ENCODE measurements at places on chromosomes 5 and 9.
A peak's percentile ranks its signal among the peaks of the same experiment; 100 is the strongest.

GRCh38 chr9:35732800-35733541, 505 bp downstream of the CREB3 start:
- DNase-seq, result peak; percentile 25

GRCh38 chr9:129451669-129452068, 169.2 kb downstream of the C9orf50 start:
- no peak for DNase-seq

GRCh38 chr5:27311544-27311943, 273.2 kb upstream of the CDH9 start:
- no peak for DNase-seq

DNA sequence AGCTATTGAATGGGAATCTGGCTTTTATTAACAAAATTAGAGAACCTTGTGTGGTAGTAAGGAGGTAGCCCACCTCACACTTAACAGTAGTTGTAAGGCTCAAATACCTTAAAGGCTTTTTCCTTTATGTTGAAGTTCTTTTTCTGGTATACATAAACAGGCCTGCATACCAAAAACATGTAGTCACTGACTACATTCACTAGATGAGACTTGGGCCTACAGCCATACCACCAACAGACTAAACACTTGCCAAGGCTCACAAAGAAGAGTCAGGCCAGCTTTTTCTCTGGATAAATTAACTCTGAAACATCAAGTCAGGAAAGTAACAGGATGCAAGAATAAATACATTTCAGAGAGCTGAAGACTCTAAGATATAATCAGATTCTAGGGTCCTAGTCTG, 78.6 kb upstream of the MPDZ start:
- no peak for DNase-seq

DNA sequence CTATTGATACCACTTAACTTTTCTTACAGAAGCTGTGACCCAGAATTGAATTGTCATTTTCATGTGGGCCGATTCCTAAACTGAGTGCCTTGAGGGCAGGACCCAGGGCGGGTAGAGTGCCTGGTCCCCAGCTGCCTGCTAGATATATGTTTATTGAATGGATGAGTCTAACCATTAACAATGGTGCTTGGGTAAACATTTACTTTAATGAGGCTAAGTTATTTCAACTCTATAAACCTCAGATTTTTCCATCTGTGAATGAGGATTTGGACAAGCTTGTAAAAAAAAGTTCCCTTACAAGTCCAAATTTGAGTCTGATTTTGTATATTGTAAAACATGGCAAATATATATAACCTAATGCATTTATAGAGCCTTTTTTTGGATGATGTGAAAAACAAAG, 181.8 kb upstream of the ELL2 start:
- no peak for DNase-seq

DNA sequence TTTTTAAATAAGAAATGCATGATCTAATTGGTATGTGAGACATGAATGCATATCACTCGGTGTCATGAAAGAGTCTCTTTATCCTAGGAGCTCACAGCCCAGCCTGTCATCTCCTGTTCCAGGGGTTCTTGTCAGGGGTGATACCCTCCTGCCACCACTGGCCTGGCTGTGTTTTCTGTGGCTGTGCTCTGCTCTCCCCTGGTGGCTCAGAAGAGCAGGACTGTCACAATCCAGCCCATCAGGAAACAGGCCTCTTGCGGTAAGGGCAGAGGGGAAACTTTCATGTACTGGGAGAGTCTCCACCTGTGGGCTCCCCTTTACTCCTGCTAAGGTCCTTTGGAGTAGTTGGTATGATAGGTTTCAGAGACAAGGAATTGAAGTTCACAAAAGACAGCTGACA, 240.2 kb upstream of the GLRA1 start:
- no peak for DNase-seq

GRCh38 chr9:136439481-136440408, at the start of gene INPP5E:
INPP5E (minus strand) TSS chr9:136439845; CDS start chr9:136439419, 426 bp downstream.
- peak; percentile 91 for DNase-seq

DNA sequence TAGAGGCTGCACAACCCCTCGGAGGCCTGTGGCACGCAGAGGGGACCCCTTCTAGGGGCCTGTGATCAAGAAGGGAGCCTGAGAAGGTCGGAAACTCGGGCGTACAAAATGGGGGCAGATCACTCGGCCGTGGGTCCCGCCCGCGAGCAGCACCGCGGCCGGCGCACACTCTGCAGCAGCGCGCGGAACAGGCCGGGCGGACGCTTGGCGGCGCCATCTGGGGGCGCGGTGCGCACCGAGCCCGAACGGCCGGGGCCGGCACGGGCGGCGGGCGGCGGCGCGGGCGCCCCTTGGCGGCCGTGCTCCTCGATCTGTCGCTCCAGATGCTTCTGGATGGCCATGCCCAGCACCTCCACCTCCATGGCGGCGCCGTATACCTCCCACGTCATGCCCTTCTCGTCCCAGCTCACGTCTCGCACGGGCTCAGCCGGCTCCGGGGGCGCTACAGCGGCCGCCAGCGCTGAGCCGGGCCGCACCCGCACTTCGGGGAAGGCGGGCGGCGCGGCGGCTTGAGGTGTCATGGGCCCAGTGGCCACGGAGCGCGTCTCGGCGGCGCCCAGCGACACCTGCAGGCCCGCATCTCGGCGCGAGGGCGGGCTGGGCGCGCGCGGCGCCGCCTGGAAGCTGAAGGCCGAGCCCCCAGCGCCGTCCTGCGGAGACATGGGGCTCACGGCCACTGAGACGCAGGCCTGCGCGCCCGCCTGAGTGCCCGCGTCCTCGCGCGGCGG, 13.1 kb downstream of the GPRIN1 start:
- peak; percentile 66 for DNase-seq

Data from stimulated activated CD4-positive, alpha-beta T cell treated with anti-CD3 and anti-CD28 coated beads, Interleukin-4, amount 100 ng/mL, for 4 hours (primary cell).